ENCODE measurements at places on chromosomes 6 and 20.

DNA sequence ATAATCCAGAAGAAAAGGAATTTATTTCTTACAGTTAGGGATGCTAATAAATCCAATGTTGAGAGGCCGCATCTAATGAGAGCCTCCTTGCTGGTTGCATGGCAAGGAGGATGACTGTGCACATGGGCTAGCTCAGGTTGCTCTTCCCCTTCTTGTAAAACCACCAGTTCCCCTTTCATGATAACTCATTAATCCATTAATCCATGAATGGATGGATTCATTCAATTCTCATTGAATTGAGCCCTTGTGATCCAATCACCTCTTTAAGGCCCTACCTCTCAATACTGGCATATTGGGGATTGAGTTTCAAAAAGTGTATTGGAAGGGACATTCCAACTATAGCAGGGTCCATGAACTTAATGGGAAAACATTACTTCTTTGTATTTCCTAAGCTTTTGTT lies 149.5 kb downstream of the BMP2 start:
- DNase-seq: no peak

DNA sequence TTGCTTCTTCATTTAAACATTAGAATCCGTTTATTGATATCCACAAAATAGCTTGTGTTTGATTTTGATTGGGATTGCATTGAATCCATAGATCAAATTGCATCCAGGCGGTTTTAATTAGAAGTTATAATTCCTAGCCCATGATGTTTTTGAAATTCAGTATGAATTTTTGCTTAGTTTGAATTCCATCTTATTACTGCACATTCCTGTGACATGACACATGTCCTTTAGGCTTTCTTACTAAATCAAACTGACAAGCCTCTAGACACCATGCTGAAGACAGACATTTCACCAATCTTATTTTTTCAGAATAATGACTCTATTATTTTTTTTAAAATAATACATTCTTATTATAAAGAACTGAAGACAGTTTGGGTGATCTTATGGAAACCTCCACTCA lies 21.4 kb upstream of the PI16 start:
- DNase-seq: no peak

- no peak for DNase-seq
These were observed 104.9 kb upstream of the SYNDIG1 start for GRCh38 chr20:24364482-24364881.

DNA sequence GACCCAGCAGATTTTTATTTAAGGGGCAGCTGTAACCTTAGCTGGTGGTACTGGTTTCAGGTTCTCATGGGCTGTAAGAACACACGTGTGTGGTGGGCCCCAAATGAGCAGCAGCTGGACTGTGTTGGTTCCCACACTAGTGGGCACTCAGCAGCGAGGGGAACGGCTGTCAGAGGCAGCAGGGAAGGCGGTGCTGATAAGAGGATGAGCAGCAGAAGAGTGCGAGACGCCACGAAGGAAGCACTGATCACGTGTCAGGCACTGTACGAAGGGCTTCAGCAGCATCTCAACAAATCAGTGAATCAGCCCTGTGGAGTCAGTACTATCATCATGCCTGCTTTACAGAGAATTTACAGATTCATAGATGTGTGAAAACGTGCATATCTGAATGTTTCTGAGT lies 41.0 kb upstream of the EMILIN3 start:
- DNase-seq: no peak

DNA sequence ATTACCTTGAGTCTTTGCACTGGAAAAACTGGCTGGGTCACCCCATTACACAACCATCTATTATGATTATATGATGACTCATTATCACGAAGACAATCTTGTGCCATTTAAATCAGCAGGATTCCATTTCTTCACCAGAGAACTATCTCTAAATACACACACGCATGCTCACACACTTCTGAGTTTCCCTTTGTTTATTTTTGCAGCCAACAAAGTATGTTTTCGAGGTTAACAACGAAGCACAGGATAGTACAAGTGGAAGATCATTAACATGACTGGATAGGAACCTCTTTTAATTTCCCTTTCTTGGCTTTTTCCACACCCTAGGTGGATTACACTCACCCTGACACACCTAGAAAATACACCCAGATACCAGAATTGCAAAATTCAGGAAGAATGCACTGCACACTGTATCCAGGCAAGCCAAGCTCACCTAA lies 18.9 kb downstream of the PERP start:
- no peak for DNase-seq

GRCh38 chr6:167581637-167582036 lies 245.1 kb upstream of the AFDN start:
- DNase-seq: no peak

DNA sequence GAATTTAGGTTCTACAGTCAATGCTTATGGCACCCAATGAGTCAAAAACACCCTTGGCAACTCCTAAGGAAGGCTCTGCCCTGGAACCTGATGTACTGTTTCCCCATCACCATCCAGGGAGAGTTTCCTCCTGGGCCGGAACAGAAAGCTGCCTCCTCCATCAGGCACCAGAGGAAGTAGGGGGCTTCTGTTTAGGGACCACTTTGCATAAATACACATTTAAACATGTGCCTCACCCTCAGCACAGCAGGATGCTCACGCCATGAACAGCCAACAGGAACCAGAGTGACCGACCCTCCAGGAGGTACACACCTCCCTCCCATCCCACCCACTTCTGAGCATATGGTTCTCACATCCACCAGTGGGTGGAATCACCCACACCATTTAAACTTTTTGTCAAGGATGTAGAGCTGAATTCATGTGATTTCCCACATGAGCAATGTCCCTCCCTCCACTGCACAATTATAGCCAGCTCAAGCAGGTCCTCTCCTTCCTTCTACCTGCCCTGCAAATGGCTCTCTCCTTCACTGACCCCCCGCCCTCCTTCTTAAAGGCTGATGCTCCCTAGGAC lies 14.8 kb downstream of the DDRGK1 start:
- no peak for DNase-seq

GRCh38 chr6:105256619-105257018 lies 76.8 kb upstream of the POPDC3 start:
- no peak for DNase-seq

DNA sequence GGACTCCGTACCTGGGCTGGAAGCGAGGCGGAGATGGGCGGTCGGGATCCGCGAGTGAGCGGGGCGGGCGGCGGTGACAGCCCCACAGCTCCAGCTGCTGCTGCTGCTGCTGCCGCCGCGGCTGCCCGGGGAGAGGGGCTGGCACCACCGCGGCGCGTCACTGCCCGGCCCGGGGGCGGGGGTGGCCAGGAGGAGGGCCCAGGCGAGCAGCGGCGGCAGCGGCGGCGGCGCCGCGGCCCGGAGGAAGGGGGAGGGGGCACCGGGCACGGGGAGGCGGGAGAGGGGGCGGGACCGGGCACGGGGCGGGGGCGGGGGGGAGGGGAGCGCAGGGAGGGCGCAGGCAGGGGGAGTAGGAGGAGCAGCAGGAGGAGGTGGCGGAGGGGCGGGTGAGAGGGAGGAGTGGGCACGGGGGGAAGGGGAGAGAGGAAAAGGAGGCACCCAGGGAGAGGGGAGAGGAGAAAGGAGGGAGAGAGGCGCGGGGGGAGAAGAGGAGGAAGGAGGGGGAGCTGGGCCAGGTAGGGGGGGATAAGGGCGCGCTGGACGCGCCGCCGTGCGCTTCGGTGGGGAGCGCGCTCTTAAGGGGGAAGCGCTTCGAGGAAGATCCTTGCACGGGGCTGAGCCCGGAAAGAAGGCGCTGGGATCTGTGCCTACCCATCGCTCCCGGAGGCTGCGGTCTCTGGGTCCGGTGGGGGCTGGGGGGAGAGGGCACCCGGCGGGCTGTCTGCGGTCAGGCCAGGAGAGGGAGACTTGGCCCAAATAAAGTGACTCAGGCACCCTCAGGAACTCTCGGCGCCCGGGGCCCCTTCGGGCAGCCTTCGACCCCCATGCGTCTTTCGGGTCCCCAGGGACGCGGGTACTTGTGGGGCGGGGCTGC lies 101.5 kb downstream of the NOL4L start:
- DNase-seq: peak; percentile 58

DNA sequence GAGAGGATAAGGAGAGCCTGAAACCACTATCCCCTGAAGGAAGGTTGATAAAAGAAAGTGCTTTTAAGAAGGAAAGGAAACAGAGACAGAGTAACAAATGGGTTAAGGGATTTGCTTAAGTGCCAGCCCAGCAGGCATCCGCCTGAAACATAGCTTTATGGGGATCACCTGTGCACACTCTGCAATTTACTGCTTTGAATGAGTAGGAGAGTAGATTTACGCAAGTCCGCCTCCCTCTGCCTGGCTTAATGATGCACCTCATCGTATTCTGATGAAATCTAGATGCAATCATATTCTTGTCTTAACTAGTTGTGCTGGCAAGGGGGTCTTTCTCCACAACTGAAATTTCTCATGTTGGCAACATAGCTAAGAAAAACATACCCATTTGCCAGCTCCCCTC lies 101.1 kb upstream of the ID4 start:
- DNase-seq: no peak

DNA sequence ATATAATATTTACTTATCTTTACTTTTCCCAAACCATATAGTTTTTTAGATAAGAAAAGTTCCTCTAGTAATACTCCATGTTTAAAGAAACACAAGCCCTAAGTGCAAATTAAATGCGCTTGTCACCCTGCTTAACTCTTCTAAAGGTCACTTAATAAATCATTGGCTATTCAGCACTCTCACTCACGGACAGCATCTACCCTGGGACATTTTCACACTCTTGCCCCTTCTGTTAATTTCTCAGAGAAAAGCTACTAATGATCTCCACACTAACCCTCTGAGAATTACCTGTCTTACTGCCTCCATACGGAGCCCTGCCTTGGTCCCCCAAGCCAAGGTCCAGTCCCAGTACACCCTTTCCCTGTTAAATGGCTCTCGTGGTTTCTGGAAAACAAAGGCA lies 102.2 kb downstream of the NRN1 start:
- DNase-seq: no peak

DNA sequence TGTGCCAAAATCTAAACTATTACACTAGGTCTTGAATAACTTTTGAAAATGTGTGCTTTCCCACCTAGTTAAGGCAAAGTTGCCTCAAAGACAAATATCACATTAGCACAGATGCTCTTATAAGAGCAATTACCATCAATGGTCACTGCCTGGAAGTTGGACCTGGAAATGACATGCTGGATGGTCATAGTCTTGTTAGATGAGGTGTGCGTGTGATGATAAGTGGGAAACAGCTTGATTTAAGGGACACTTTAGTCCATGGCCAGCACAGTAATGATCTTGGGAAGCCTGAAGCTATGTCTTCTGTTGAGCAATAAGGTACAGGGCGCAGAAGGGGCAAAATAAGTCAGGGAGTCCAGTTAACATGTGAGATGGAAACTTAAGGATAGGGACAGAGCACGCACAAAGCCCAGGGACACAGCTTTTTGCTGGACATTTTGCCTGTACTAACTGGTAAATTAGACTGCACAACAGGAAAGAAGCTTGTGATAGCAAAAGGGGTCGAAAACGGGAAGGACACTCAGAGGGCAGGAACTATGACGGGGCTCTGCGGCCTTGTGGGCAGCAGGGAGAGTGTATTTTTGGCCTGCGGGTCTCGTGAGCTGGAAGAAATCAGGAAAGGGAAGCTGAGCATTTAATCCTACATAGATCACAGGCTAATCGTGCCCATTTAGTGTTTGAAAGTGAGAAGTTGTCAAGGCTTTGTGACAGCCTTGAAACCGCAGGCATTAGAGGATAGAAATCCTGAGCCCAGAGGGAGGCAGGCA lies 66.7 kb upstream of the BMP2 start:
- no peak for DNase-seq

DNA sequence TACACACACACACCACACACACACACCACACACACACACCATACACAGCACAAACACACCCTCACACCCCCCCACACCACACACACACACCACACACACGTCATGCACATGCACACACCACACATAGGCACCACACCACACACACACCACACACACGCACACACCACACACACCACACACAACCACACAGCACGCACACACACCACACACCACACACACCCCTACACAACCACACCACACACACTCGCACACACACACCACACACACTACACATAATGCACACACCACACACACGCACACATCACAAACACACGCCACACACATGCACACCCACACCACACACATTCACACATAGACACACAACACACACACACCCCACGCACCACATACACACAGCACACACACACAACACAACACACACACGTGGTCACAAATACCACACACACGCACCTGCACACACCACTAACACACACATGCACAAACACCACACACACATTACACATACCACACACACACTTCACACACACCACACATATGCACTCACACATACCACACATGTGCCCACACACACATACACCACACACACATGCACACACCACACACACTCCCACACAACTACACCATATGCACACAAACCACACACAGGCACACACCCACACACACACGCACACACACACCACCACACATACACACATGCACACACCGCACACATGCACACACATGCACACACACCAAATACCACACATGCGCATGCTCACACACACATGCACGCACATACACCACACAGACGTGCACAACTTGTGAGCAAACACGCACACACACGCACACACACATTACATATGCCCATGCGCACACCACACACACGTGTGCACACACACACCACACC lies 9.4 kb upstream of the ACSS1 start:
- no peak for DNase-seq

DNA sequence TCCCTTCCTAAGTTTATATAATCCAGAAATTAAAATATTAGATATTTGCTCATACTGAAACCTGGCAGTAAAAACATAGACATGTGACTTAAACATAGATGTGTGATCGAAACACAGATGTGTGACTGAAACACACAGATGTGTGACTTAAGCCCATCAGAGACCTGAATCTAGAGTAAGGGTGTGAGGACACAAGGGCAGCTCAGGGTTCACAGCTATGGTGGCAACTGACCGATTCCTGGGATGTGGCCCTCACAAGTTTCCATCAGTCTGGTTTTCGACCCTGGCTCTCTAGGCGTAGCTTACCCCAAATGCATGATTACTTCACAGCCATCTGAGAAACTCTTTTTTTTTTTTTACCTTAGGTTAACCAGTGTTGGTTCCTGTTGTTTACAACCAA lies 137.0 kb downstream of the NRN1 start:
- DNase-seq: no peak

- no peak for DNase-seq
These were observed 307.6 kb downstream of the TSHZ2 start for GRCh38 chr20:53279735-53280134.

GRCh38 chr6:39075010-39075686 lies 26.6 kb downstream of the GLP1R start:
- no peak for DNase-seq

GRCh38 chr20:10591946-10592521 lies 81.8 kb downstream of the JAG1 start:
- no peak for DNase-seq

GRCh38 chr6:52106994-52107393 lies 19.6 kb upstream of the PKHD1 start:
- DNase-seq: no peak

GRCh38 chr20:40081653-40082052 lies 607.4 kb downstream of the MAFB start:
- no peak for DNase-seq

- no peak for DNase-seq
These were observed 4.1 kb upstream of the LEMD2 start for GRCh38 chr6:33792981-33793380.

- DNase-seq: no peak
These were observed 16.9 kb downstream of the KIAA1755 start for GRCh38 chr20:38243709-38244020.

All from activated T-cell treated with anti-CD3 and anti-CD28 coated beads, Interleukin-2, amount 50 U/mL, for 4 hours (primary cell).